ENCODE measurements at places on chromosomes 12 and 14.

DNA sequence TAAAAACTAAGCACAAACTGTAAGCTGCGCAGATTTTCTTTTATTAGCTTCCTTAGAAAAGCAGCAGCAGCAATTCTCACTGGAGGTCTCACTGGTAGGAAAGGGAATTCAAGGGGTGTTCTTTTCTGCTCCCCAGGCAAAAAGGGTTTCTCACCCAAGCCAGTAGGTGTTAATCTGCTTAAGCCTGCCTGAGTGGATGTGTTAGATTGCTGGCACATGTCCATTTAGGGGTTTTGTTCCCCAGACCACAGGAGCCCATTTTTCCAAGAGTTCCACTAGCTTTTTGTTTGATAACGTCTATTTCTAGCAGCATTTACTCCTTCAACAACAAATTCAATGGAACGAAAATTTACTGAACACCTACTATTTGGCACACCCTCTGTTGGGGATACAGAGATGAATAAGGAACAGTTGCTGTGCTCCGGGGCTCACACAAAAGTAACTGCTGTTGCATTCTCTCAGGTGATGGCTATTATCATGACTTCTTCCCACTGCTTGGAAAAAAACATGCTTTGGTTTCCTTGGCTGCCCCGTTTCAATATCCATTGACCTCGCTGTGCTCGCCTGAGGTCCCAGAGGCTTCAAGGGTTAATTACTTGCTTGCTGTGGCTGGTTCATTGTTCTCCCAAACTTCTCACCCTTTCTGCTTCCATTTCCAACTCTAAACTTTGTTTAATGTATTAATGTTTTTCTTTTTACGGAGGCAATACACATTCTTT is 31.1 kb upstream of the RIC8B start:
- no peak for DNase-seq

GRCh38 chr12:14871886-14872285 is 13.8 kb downstream of the MGP start:
- no peak for DNase-seq

GRCh38 chr14:60964904-60965303 is 16.0 kb downstream of the TRMT5 start:
- no peak for DNase-seq

DNA sequence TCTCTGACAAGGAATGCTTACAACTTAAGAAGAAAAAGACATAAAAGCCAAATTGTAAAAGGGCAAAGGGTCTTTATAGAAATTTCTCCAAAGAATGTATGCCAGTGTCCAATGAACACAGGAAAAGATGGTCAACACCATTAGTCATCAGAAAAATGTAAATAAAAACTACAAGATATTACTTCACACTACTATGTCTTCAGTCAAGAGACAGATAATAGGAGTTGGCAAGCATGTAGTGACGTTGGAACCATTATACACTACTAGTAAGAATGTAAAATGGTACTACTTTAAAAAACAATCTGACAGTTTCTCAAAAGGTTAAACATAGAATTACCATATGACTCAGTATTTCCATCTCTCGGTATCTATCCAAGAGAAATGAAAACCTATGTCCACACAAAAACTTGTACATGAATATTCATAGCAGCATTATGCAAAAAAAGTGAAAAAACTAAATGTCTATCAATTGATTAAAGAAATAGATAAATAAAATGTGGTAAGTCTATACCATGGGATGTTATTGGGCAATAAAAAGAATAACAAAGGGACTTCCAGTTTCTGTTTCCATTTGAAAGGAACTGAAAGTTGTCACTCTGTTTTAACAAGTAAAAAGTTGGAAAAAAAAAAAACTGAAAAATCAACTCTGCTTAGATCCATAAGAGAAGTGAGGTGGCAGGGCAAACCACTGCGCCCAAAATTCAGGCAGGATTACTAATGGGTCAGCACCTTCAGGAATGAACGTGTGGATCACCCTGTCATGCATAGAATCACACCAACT is 69.8 kb downstream of the ALG10B start:
- no peak for DNase-seq

DNA sequence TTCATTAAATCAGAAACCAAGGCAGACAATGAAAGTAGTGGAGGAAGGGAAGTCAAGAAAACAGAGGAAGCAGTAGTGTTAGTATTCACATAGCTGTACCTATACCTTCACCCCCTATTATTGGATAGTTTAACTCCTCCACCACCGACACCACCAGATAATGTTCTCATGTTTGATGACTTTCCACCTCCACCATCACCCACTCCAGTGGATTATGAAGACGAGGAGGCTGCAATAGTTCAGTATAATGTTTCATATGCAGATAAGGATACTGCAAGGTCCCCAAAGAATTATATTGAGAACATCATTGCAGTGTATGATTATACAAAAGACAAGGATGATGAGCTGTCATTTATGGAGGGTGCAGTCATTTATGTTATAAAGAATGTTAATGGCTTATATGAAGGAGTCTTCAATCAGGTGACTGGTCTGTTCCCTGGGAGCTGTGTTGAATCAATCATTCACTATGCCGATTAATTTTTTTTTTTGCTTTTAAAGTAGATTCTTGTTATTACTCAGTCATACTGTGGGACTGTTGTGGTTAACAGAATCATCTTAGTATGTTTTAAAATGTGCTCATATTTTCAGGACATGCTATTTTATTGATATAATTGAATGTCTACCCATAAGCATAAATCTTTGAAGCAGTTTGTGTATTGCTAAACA is 32.2 kb upstream of the KTN1 start:
- no peak for DNase-seq

- DNase-seq = no peak
Observed at GRCh38 chr12:44835641-44836379, 40.3 kb downstream of the NELL2 start.

Measured in NCI-H524 treated with DMSO at 0.1 percent for 48 hours (cell line).